ENCODE measurements at places on chromosomes 13 and 19. TPM values are rescaled to one million over a fixed set of nuclear protein-coding genes. Genes with fewer than 3 reads are reported as not detected.

- peak; percentile 26 for DNase-seq
Observed at GRCh38 chr13:108342369-108343289, 73.1 kb downstream of the TNFSF13B start.

GRCh38 chr19:11044431-11044830 lies 44.8 kb upstream of the LDLR start:
- no peak for DNase-seq

DNA sequence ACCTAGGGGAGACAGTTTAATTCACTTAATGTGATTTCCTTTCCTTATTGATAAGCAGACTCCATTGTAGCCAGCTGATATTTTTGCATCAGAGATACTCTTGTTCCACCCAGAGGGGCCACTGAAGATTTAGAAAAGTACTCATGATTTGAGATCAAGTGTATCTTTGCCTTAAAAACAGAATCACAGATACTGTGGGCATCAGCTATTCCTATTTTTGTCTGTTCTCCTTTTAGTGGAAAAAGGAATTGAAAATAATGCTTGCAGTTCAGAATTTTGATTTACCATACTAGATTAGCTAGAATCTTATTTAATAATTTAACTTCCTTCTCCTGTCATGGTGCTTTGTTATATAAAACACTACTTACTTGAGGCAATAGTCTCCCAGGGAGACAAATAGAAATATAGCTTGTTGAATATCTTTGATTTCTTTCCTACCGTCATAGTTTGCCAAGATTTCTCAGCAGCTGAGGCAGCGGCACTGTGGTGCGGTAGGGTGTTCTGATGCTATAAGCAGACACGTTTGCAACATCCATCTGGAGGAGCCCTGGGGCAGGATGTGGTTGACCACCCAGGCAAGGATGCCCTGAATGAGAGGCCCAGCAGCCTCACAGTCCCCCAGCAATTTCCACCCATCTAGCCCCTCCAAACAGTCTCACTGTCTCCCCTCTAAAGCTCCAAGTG lies 47.0 kb upstream of the RAP2A start:
- DNase-seq, result no peak

DNA sequence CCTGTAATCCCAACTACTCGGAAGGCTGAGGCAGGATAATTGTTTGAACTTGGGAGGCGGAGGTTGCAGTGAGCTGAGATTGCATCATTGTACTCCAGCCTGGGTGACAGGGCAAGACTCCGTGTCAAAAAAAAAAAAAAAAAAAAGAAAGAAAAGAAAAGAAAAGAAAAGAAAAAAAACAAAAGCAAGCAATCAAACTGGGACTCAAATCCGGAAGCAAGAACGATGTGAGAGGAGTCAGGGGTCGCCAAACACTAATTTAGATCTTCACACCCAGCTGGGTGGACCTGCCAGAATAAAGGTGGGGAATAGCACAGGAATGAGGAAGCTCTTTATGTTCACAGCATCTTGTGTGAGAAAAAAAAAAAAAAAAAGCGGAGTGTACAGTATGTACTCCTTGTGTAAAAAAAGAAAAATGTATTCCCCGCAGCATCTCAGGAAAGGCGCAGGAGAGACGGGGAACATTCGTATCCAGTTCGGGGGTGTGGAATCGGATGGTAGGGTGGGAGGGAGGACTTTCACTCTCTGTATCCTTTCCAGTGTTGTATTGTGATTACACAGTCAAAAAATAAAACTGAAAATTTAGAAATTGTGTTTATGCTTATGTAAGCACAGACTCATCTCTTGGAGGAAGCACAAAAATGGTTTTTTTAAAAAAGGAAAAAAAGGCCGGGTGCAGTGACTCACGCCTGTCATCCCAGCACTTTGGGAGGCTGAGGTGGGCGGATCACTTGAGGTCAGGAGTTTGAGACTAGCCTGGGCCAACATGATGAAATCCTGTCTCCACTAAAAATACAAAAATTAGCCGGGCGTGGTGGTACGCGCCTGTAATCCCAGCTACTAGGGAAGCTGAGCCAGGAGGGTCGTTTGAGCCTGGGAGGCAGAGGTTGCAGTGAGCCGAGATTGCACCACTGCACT lies 7.6 kb downstream of the DNAJB1 start:
- peak; percentile 72 for DNase-seq

- DNase-seq, result no peak
Observed at GRCh38 chr19:6498294-6499036, 3.6 kb downstream of the TUBB4A start.

- no peak for DNase-seq
Observed at GRCh38 chr13:21676611-21677021, 5.7 kb downstream of the FGF9 start.

DNA sequence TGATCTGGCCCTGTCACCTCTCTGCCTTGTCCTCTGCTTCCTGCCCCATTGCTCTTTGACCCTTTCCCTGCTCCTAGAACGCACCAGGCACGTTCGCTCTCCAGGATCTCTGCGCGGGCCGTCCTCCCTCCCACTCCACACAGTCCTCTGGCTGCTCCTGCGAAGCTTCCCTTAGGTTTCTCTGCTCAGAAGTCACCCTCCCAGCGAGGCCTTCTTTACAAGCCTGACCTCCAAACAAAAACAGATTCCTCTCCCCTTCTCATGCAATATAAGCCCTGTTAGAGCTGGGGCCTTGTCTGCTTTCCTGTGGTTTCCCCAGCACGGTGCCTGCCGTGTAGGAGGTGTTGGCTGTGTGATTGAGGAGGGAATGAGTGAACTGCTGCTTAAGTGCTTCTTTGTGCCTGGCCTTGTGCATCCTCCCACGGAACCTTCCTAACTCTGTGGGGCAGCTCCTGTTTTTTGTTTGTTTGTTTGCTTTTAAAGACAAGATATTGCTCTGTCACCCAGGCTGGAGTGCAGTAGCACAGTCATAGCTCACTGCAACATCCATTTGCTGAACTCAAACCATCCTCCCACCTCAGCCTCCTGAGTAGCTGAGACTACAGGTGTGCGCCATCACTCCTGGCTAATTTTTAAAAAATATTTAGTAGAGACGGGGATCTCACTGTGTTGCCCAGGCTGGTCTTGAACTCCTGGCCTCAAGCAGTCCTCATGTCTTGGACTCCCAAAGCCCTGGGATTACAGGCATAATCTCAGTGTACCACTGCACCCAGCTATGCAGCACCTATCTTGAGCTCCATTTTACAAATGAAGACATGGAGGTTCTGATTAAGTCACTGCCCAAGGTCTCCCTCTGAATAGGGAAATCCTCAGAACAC lies 82.0 kb downstream of the SIPA1L3 start:
- DNase-seq, result no peak

- DNase-seq, result no peak
Observed at GRCh38 chr19:39475748-39476147, 4.9 kb upstream of the TIMM50 start.

GRCh38 chr13:75473468-75473867 lies 8.5 kb downstream of the TBC1D4 start:
- no peak for DNase-seq

- DNase-seq, result no peak
Observed at GRCh38 chr19:58428617-58429016, 11.3 kb downstream of the ZNF132 start.

Gene S1PR4
- 0.26 TPM for total RNA-seq

Gene CHMP2A
- 48.2 TPM for total RNA-seq

DNA sequence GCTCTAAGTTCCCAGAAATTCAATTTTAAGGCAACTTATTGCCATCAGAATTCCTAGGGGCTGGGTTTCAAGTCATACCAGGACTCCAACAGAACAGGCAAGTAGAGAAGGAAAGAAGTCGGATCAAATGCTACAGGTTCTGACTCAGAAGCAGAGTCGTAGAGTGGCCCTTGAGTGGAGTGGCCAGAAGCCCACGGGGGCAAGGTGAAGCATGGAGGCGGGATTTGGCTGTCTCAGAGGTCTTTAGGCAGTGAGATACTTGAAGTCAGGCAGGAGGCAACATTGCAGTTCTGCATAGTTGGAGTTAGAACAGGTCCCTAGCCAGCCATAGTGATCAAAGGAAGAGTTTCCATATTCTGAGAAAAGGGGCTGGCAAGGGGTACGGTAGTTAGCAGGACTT lies 111.6 kb downstream of the NHLRC3 start:
- no peak for DNase-seq

Gene CPT1C
- 0.53 TPM for total RNA-seq

GRCh38 chr13:22095794-22096193 lies 424.9 kb downstream of the FGF9 start:
- DNase-seq, result no peak

DNA sequence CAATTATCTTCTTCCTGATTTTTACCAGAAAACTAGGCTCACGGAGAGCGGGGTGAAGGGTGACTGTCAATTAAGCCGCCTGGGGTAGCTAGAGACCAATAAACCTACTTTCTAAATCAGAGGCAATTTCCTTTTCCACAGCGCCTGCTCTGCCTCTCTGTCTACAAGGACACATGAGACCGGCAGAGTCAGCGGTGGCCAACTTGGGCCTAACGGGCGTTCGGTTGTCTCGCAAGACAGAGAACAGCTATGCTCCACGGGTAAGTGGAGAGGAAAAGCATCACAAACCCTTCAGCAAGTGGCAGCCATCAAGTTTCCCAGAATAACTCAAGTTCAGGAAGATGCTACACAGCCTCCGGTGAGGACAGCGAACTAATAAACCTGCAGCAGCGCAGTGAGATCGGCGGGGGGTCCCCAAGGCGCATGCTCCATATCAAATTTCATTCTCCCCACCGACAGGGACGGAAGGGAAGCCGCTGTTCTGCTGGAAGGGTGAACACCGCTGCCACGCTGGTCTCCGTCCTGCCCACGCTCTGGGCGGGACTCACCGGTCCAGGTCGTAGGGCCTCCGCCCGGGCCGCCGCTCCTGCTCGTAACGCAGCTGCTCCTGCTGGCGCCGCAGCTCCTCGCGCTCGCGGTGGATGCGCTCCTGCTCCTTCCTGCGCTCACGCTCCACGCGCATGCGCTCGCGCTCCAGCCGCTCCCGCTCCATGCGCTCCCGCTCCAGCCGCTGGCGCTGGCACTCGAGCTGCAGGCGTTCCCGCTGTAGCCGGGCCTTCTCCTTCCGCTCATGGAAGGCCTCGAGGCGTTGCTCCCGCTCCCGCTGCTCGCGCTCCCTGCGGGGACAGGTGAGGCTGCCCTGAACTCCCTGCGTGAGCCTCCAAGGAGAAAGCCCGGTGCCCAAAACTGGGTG lies 25.8 kb upstream of the TINCR start:
- DNase-seq, result no peak

DNA sequence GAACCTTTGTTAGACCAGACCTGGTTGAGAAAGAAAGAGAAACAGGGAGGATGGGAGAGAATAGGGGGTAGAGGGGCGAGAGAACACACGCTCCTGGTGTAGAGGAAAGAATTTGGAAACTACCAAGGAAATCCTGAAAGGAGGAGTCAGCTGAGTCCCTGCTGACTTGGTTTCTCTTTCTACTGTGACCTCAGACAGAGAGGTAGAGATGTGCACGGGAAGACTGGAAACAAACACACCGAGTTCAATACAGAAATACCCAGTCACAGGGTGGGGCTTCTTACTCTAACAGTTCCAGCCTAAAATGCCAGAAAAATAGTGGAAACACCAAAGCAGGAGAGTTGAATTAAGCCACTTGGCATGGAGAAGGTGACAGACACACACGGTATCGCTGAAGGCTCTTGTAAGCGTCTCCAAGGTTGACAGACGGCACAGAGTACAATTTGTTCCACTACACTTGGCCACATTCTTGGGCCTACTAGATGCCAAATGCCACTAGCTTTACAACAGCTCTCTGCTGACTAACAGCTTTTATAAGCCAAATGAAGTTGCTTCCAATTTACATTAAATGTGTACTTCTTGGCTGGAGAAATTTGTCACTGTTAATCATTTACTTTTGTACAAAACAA lies 28.1 kb downstream of the LATS2 start:
- peak; percentile 16 for DNase-seq

DNA sequence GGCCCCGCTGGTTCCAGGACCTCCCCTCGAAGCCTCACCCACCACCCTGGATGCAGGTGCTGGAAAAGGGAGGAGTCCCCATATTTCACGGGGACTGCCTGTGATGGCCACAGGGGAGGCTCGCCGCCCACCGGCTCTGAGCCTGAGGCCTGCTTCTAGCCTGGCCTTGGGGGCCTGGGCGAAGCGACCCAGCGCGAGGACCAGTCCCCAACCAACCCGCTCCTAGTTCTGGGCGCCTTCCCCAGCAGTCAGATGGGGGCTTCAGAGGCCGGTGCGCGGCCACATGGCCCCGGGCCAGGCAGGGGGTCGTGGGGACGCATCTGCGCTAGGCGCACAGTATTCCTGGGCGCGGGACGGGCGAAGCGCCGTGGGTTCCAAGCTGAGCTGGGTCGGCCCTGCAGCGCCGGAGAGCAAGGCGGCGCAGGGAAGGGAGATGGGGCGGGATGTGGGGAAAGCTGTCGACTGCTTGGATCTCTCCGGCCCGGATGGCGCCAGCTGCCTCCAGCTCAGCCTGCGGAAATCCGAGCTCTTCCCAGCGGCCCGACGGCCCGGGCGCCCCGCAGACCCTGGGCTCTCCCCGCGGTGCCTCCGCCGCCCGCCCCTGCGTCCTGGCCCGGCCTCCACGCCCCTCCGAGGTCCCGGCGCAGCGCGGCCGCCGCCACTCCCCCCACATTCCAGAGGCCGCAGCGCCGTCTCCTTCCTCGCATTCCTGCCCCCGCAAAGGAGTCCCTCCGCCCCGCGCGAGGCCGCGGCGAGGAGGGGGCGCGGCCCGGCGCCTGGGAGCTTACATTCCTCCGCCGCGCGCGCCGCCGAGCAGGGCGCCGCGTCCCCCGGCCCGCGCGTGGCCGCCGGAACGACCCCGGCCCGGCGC lies at the start of gene WTIP:
WTIP (plus strand) TSS at position 788 of the 871 bp plus-strand sequence. CDS start 217 bp downstream, outside the sequence.
- peak; percentile 47 for DNase-seq

Data from A172 (cell line).